ENCODE measurements at places on chromosomes 7 and 10.
A peak's percentile ranks its signal among the peaks of the same experiment; 100 is the strongest.

DNA sequence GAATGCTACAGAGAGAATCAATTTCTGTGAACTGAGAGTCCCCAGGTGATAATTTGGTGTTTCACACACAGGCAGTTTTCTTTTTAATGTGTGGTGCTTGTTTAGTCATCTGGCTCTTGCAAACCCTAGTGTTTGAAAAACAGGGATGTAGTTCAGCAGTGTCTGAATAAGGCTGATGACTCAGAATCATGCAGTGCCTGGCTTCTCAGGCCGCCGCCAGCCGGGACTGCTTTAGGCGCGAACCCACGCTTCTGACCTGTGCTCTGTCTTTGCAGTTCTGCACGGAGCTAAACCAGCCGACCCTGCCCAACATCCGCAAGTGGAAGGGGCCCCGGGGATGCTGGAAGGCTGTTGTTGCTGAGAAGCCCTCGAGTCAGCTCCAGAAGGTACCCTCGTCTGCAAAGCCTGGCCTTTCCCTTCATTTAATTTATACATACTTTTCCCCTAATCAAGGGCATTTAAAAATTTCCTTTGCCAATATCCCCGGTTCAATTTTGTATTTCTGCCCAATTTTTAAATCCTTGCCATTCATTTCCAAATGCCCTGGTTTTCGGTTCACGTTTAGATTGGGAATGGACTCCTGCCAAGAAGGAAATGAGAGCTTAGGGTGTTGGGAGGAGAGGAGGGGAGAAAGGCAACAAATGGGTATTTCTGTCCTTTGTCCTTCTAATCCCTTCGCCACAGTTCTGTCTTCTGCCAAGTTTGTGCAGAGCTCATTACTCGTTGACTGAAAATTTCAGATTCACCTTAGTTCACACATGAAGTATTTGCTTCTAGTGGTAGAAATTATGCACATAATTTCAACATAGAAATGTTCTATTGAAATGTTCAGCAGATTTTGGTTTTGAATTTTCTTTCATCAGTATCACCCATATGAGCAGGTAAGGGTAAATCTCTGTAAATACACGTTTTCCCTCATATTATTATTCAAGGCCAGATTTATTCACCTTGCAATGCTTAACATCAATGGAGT is 108.5 kb upstream of the ANLN start:
- no peak for DNase-seq

DNA sequence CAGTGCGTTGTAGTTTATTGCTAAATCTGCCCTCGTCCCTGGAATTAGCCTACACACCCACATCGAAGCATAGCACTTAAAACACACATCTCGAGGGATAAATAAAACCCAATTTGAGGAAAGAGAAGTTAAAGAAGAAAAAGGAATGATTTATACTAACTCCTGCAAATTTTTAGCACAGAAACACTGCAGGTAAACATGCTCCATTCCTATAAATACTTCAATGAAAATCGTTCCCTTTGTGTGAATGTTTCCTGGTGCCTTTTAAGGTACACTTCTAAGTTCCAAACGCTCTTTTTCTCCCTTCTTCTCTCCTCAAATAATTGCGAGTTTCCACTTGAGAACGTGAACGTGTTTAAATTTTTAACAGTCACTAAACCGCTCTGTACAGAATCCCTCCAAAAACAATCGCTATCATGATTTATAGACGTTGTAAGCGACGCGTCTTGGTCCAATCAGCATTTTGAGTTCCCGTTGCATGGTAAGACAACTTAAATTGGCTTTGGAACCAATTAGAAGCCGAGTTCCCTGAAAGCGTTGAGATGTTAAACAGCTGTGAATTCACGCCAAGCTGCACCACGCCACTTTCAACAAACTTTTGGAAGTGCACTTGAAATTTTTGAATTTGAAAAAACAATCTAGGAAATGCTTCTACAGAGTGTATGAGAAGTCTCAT is 12.5 kb upstream of the EBLN1 start:
- peak; percentile 89 for DNase-seq

DNA sequence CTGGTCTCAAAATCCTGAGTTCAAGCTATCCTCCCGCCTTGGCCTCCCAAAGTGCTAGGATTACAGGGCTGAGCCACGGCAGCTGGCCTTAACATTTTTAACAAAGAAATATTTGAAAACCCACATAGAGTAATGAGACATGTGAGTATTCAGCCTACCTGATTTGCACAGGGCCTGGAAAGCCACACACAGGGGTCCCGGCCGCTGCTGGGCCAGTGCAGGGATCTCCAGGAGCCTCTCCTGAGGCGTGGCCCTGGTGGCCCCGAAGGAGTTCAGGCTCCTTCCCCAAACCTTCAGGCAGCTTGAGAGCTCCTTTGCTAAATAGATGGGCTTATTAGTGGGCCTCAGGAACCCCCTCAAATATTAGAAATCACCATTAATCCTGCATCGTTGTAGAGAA is 18.7 kb downstream of the CNPY1 start:
- DNase-seq = no peak

DNA sequence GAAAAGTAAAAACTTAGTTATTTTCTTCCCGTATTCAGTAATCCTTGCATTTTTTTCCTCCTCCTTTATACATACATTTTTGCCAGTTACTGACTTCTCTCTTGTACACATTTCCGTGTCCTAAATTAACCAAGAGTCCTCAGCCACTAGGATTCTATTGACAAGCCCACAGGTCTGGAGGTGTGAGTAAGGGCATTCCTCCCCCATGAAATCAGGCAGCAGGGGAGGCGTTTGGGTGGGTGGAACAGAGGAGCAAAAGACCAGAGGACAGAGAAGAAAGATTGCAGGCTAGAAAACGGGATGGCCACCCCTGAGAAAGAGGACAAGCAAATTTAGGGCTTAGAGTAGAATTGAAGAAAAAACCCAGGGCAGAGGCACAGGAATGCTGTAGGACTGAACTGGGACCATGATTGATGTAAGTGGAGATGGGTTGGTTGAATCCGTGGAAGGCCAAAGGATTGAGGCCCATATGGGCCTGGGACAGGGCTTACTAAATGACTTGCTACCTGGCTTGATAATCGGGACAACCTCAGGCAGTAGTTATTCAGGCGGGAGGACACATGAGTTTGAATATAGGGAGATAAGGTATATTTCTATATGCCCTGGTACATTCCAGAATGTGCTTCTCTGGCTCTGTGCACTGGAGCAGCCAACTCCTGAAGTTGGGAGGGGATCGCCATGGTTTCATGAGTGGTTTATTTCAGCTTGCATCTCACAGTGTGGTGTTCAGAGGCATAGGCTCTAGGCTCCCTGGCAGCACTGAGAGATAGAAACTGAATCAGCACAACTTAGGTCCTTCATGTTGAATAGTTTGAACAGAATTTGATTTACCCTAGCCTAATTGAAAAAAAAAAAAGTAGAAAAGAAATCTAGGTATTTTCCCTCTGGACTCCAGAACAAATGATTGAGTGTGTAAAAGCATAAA is 28.0 kb downstream of the IKZF1 start:
- DNase-seq = no peak

- no peak for DNase-seq
Observed at GRCh38 chr10:14396411-14397048, 65.8 kb upstream of the FRMD4A start.

- no peak for DNase-seq
Observed at GRCh38 chr7:151615058-151615457, 95.4 kb upstream of the RHEB start.

- DNase-seq = no peak
Observed at GRCh38 chr10:14459665-14460064, 128.9 kb upstream of the FRMD4A start.

GRCh38 chr10:3366735-3367405 is 194.3 kb upstream of the PITRM1 start:
- no peak for DNase-seq

- DNase-seq = no peak
Observed at GRCh38 chr10:86497621-86498020, 24.0 kb downstream of the WAPL start.

GRCh38 chr10:133388236-133388972 is 5.6 kb upstream of the MTG1 start:
- DNase-seq = peak; percentile 31

- no peak for DNase-seq
Observed at GRCh38 chr7:99677013-99677647, 2.7 kb downstream of the CYP3A5 start.

GRCh38 chr7:117145333-117145732 is 177.5 kb downstream of the WNT2 start:
- no peak for DNase-seq

DNA sequence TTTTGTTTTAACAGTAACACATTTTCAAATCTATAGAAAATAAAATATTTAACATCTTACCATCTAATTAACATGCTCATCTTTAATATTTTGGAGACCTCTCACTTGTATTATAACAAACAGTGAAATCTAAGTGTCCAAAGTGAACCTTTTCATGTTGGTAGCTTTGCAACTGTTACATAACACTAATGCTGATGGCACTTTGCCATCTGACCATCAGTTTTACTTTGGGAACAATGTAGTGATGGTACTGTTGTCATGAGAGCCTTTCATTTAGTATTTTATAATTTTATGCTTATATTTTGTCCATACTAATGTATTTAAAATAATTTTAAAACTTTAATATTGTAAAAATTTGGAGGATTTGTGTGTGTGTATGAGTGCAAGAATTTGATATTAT is 1017.0 kb upstream of the KCND2 start:
- DNase-seq = no peak

DNA sequence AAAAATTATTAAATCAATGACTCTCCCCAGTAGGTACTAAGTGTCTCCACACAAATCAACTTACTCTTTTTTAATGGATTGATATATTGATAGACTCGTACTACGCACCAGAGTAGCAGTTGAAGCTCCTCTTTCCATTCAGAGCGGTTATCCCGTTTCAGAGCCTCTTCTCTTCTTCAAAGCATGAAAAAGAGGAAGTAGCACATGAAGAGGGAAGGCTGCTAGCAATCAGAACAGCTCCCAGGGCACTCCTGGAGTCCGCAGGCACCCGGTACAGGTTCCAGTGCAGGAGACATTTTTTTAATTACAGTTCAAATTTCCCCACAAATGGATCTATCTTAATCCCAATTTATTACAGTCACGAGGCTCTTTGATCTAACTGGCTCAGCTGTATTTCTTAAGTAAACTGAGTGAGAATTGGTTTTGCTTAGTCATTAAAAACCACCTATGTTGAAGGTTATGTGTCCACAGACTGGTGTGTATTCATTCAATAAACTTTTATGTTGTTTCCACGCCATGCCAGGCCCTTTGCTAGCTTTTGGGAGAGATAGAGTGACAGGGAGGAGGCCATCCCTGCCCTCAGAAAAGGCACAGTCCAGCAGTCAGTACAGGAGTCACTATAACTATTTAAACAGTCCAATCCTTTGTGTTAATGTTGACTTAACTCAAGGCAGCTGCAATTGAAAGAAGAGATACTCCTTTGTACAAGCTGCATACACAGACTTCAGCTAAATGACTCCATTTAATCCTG is 32.1 kb upstream of the CALN1 start:
- DNase-seq = no peak

DNA sequence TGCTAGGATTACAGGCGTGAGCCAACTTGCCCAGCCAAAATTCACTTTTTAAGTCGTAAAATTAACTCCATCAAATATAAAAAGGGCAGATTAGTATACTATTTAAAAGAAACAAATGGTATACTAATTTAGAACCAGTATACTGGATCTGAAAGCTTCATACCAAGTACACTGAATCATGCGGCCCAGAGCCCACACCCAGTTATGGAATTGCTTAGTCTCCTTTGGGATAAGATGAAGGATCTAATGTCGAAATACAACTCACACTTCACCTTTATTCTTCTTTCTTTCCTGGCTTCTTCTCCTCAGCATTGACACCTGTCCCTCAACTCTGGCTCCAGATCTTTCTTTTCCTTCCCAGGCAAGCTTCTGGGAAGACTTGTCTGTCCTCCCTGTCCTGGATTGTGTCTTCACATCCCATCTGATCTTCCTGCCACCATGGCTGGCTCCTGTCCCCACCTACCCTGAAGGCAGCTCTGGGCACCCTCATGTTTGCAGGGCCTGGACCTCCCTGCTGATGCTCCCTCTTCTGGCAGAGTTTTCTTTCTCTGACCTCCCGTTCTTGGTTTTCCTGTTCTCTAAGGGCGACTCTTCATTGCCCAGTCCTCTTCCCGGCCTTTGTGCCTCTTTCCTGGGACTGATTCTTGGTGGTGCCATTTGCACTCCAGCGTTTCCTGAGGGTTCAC is 57.8 kb upstream of the CTBP2 start:
- DNase-seq = no peak

- DNase-seq = no peak
Observed at GRCh38 chr10:33027088-33027487, 69.1 kb upstream of the ITGB1 start.

- no peak for DNase-seq
Observed at GRCh38 chr10:48400850-48401220, 94.4 kb downstream of the MAPK8 start.

GRCh38 chr10:104580321-104580720 is 60.8 kb upstream of the SORCS3 start:
- DNase-seq = no peak

DNA sequence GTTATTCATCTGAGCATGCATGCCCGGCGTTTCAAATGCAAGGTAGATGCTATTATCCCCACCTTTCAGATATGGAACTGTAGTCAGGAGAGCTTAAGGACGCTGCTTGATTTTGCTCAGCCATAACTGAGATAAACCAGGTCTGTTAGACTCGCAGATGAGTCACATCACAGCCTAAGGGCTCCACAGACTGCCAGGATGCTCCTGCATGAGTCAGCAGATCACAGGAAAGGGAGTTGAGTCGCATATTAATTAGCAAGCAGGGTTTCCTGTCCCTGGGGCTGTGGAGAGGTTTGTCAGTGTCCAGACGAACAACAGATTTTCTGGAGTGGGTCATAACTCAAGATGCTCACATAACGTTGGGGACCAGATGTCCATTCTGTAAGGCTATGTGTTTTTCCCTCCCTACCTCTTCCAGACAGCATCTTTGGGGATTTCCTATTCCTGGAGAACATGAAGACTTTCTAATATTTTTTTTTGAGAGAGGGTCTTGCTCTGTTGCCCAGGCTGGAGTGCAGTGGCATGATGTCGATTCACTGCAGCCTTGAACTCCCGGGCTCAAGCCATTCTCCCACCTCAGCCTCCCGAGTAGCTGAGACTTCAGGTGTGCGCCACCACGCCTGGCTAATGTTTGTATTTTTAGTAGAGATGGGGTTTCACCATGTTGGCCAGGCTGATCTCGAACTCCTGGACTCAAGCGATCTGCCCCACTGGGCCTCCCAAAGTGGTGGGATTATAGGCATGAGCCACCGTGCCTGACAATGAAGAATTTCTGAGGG is 36.7 kb downstream of the PFKFB3 start:
- DNase-seq = peak; percentile 24

- no peak for DNase-seq
Observed at GRCh38 chr10:5274795-5275194, 78.2 kb downstream of the AKR1C4 start.

- no peak for DNase-seq
Observed at GRCh38 chr7:113731571-113731970, 187.2 kb downstream of the PPP1R3A start.

GRCh38 chr10:13848520-13849445 is 262.0 kb downstream of the PRPF18 start:
- DNase-seq = no peak
